ENCODE measurements at places on chromosomes 6 and 20. TPM values are rescaled to one million over a fixed set of nuclear protein-coding genes. Genes with fewer than 3 reads are reported as not detected.

DNA sequence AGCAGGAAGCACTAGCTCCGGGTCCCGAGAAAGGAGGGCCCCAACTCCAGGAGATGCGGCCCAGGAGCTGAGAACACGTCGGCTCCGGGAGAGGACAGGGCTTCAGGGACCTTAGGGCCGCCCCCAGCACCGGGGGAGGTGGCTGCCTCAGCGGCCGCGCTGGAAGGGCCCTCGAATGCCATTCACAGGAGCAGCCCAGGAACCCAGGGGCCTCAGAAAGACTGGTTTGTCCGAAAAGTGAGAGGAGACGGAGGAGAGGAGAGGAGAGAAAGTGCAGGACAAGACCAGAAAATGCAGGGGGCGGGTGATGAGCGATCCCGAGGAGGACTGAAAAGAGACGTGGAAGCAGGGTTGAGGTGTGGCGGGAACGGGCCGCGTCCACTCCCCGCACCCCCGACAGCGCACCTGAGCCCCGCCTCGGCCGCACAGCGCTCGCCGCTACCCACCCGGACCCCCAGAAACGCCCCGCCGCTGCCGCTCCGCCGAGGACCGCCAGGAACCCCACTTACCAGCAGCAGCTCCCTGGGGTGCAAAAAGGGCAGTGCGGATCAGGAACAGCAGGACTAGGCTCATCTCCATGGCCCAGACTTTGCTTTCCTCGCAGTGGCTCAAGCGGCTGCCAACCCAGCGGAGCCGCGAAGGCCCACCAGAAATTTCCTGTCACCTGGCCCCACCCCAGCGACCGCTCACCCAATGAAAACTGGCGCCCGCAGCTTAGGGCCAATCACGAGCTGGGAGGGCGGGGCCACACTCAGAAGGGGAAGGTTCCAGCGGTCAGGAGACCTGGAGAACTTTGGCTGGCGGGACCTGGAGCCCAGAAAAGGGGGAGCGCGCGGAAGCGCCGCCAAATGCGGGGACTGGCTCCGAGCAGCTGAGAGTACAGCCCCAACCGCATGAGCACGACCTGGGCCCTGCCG lies 25.4 kb downstream of the HLA-F start:
- DNase-seq: peak; percentile 90

DNA sequence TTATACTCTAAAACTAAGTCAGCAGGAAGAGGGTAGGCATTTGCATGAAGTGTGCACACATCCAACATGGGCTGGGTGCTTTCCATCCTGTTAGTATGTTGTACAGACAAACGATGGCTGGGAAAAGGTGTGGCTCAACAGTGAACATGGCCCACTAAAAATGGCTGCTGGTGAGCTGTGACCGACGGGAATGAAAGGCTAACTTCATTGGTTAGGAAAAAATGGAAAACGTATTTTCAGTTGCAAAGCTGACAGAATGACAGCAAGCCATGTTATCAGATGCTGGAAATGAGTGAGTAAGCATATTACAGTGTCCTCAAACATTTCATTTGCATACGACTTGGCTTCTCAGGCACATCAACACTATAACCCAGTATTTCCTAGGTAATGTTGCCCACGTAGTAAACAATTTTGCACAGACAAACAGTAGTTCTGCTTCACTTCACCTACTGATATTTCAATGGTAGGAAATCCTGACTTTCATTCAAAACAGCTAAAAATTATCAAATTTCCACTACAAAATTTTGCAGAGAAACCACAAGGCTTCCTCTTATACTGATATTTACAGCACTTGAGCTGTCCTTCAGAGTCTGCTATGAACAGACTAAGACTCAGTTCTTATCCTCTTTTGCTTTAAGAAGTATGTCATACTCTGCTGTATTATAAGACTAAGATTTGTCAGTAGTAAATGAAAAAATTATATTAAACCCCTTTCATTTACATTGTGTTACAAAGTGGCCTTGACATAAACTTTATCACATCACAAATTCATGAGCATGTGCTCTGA lies 98.9 kb downstream of the IRF4 start:
- peak; percentile 42 for DNase-seq

DNA sequence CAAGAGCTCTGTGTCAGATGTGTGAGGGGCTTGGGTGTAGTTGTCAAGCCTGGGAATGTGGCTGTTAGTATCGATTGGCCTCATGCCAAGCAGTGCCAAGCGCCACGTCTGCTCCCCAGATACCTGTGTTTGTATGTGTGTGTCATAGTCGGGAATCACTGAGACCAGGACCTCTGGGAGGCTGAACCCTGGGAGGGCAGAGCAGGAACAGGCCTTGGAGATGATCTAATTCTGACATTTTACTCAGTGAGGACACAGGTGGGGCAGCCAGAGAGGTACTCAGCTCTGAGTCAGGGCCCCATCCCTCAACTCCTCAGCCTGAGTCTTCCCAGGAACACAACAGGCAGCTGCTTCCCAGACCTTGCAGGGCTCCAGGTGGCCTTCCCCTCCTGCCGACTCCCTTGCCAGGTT lies 51.2 kb upstream of the FANCE start:
- no peak for DNase-seq

DNA sequence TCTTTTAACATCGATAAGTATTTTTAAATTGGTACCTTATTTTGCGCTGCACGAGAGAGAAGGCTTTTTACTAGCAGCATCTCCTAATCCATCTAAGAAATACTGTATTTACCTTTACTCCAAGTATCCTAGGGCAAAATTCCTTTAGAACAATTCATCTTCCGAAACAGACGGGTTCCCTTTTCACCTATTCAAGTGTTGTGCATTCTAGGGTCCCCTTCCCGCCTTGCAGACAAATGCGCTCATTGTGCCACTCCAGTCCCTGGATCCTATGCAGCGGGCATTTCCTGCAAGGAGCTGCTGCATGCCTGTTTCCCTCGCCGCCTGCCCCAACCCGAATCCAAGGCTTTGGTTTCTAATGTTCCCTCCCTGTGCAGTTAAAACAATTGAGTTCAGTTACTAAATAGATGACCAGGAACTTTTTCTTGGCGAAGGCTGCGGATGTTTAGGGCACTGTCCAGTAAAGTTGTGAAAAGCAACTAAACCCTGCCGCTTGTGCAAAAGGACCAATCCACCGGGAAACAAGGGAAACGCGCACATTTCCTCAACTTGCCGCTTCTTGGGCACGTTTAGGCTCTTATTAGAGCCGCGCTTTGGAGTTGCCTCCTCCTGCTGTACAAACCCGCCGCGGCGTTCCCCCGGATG lies 556 bp upstream of the SCAF8 start:
- no peak for DNase-seq

DNA sequence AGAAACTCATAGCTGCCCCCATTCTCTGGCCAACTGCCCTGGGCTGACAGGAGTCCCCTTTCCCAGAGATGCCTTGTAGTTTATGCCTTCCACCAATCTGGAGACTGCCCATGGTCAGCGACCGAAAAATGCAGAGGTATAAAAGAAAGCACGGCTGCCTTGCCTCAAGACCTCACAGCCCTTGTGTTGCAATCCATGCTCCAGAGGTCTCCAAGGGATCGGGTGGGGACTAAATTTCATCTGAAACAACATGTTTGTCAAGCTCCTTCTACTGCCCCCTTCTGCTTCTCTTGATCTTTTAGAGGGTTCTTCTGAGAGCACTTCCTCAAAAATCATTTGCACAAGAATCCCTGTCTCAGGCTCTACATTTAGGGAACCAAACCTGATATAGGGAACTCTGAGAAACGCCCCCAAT lies 128.8 kb downstream of the PLCB1 start:
- DNase-seq: no peak

DNA sequence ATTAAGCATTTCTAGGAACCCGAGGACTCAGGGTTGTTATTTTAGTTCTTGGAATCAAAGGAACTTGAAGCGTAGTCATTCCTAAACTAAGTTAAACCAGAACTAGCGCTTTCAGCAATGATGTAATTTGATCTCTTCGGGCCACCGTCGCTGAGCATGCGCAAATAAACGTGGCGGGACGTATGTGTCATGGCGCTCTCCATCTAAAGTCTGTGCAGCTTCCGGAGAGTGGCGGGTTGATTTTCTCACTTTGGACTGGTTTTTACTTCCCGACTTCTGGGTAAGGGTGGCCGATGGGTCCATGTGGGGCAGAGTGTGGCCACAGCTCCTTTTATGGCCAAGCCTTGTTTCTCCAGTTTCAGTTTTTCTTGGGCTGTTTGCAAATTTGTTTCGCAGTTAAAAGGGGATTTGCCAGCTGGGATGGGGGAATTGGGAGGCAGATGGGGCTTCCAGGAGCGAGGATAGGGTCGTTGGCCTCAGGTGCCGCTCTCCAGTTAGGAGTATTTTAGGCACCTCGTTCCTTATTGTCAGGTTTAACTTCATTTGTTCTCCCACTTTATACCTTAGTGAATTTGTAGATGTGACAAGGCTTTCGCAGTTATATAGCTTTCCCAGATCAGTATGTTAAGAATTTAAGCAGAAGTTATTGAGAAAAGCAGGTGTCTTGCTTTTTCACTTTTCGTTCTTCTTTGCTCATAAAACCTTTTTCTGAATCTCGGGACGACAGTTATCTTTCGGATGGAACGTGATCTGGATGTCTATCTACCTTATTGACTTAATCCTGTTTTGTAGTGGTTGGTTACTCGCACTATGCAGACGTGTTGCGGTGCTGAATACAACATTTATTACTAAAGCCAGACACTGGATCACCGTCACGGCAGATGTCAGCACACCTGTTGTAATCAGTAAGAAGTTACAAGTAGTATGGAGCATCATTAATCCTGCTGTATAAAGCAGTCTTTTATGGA lies at the start of gene CDKAL1:
Gene CDKAL1, plus strand, starts transcription at position 163 of the 968 bp plus-strand sequence. CDS start 11,894 bp downstream, outside the sequence.
- DNase-seq: peak; percentile 95

GRCh38 chr6:96521306-96521643 lies 331 bp upstream of the UFL1 start:
- DNase-seq: no peak

DNA sequence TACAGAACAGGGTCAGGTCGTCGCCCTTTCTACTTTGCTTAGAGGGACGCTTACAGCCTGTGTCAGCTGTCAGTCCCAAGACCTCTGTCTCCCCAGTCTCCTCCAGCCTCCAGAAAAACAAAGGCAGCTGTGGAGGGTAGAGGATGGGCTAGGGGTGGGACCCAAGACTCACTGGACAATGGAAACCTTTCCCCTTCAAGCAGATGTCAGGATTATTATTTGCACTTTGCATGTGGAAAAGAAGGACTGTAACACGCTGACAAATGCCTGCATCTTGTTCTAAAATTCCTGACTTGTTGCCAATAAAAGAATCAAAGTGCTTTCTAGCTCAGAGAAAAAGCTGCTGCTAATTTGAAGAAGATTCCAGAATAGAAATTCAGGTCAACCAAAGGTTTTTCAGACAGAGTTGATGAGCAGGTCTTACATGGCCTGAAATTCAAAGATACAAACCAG lies 58.7 kb downstream of the SNX5 start:
- DNase-seq: no peak

- DNase-seq: no peak
Observed at GRCh38 chr6:20213271-20213798, 1.1 kb upstream of the MBOAT1 start.

DNA sequence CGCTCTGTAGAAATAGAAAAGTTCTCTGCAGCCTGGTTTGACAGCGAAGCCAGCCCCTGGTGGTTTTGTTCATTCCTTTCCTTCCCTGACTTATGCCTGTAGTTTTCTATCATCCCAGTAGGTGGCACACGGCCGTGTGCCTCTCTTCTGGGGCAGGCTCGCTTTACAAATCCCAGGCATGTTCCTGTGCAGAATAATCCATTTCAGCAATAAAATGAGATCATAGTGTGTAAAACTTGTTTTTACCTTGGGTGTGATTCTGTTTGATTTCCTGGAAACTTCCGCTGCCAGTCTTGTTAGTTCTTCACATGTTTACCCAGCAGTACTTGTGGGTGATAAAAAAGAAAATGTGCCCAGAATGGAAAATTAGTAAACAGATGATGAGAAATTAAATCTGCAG lies 7.4 kb upstream of the INSM1 start:
- DNase-seq: peak; percentile 24

DNA sequence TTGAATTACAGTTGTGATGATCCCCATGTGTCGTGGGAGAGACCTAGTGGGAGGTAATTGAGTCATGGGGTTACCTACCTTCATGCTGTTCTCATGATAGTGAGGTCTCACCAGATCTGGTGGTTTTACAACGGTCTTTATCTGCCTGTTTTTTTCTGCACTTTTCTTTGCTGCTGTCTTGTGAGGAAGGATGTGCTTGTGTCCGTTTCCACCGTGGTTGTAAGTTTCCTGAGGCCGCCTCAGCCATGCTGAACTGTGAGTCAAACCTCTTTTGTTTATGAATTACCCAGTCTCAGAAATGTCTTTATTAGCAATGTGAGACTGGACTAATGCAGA lies 6.5 kb upstream of the RANBP9 start:
- no peak for DNase-seq

DNA sequence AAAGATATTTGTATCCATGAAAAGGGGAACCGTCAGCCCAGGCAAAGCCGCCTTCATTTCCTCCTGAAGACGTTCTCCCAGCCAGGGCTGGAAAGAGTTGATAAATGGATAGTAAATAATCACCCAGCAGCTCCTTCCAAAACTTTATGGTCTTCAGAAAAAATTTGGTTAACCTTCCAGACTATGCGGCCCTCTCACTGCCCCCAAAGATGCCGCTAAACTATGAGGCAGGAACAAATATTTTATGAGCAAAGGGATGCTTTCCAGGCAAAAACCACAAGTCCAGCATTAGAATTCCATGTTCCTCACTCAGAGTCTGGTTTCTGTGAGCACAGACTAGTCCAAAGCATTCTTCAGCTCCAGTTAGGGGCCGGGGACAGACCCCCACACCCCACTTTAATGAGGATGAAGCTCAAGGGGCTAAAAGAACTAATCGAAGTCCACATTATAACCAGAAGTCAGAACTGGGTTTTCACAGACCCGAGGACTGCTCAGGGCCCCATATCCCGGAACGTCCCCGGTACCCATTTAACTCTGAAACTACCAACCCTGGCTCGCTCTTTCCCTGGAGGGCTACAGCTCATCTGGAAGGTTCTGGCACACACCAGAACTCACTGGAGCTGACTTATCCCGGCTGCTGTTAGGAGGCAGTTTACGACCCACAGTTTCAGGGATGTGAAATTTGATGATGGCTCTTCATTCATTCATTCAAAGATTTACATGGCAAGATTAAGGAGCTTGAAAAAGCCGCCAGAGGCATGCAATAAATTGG lies 29.4 kb downstream of the BMP7 start:
- DNase-seq: no peak

DNA sequence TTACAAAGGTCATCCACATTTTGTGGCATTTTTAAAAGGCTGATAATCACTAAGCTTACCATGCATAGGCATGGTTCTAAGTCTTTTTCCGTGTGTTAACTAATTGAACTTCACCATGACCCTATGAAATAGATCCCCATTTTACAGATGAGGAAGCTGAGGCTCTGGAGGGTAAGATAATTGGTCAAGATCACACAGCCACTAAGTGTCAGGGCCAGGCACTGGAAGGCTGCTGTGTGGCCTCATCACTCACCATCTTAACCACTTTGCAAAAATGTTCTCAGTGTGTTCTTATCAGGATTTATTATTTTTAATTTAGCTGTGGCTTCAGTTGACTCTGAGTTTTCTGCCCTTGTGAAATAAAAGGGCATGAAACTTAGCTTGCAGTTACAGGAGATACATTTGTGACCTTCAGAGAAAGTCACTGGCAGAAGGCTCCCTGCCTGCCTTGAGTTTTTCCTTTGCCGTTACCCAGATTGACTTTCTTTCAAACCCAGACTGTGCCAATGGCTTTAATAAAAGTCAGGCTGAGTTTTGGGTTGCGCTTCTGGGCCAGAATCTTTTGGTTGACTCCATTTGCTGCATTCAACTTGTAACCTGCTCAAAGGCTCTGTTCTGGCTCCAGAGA lies 82.0 kb downstream of the EZR start:
- no peak for DNase-seq

- no peak for DNase-seq
Observed at GRCh38 chr20:51828762-51829161, 26.4 kb upstream of the SALL4 start.

GRCh38 chr6:159715605-159716004 lies 11.7 kb upstream of the WTAP start:
- no peak for DNase-seq

The SIRPB2 gene
- total RNA-seq: not detected

The ZNF322 gene
- total RNA-seq: 10.3 TPM

The EPB41L2 gene
- 25.6 TPM for total RNA-seq
